T follicular helper cell (primary cell): ENCODE measurements at places on chromosomes 1 and 21.

- DNase-seq: no peak
These were observed 375.7 kb downstream of the KCNH1 start for GRCh38 chr1:210758261-210758660.

DNA sequence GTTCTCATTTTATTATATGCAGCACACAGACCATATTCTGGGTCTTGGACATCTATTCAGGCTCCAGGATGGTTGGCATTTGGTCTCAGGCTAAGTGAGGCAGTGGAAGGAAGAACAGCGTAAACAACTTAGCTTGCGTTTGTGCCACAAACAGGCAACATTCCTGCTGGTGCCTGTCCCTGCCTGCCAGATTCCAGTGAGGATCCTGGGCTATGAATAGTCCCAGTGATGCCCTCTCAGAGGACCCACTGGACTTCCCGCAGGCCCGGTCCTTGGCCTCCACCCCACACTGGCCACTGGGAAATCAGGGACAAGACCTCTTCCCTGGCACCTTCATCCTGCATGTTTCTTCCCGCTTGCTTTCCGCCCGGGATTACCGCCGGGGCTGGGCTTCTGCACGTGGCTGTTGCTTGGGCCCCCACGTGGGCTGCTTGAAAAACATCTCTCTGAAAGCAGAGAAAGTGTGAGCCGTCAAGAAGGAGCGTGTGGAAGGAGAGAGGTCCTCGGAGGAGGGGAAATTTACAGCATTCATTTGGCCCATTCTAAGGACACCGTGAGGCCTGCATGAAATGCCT, 145.1 kb upstream of the WNT4 start:
- DNase-seq: no peak

DNA sequence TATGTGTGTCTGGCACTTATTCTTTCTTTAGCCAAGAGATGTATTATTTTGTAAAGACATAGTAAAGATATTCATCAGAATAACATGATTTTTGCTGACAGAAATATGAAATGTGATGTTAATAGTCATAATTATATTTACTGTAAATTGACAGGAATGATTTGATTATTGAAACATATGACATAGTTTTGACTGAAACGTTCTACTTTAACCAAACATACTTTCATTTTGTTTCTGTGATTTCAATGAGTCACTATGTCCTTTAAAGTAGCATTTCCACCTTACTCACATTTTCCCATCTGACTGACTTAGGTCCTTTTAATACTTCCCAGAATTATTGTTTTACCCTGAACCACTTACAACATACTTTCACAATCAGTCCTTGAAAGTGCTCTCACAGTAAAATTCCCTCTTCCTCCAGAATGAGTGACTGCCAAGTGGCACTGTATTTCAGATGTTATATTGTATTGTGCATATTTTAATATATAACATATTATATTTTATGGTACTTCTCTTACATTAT, 437.9 kb downstream of the NCAM2 start:
- DNase-seq: no peak

GRCh38 chr1:11470912-11471311, 8.0 kb upstream of the DISP3 start:
- DNase-seq: no peak

GRCh38 chr21:38775733-38776132, 30.0 kb upstream of the ETS2 start:
- DNase-seq: no peak

- DNase-seq: no peak
These were observed 332.9 kb downstream of the PCP4 start for GRCh38 chr21:40200126-40200525.

GRCh38 chr1:174171073-174171472, 11.8 kb downstream of the RABGAP1L start:
- no peak for DNase-seq

DNA sequence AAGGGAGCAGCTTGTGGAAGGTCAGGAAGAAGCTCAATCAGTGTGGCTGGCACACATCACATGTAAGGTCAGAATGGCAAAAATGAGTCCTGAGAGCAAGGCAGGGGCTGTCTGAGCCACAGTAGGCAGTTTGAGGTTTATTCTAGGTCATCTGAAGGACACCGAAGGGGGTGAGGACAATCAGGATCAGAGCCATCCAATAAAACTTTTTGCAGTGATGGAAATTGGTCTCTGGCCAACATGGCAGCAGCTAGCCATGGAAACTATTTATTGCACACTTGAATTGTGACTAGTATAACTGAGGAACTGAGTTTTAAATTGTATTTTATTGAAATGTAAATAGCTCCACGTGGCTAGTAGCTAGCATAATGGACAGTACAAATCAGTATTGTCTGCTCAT, 97.0 kb upstream of the CACNA1E start:
- no peak for DNase-seq

DNA sequence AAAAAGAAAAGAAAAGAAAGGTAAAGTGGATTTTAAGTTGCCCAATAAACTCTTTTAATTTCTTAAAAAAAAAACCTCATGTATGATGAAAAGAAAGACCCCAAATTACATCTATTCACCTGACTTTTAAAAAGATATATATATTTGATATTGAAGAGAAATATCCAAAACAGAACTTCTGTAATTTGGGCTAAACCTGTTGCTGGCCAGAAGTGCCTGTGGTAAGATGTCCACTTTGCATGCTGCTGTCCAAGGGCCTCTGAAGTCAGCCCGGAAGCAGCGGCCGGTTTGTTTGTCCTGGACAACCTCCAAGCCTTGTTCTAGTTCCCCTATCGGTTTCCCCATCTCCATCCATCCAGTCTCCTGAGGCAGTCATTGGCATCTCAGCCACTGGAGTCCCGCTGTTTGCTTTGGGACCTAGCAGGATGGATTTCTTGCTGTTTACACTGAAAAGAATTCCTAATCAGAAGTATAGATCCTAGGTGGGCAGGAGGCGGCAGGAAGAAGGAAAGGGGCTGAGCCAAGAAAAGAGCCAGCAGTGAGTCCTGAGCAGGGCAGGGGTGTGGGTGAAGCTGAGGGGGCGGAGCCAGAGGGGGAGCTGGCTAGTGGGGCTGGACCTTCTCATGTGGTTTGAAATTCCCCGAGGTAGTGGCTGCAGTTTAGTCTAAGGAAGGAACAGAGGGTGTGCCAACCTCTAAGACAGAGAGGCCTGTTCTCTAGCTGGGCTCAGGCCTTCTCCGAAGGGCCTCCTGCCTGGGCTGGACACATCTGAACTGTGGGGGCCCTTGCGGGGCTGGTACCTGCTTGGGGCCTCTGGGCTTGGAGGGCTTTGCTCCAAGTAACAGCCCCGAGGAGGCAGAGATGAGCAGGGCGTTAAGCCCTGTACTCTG, 3.3 kb downstream of the NCMAP start:
- DNase-seq: no peak

DNA sequence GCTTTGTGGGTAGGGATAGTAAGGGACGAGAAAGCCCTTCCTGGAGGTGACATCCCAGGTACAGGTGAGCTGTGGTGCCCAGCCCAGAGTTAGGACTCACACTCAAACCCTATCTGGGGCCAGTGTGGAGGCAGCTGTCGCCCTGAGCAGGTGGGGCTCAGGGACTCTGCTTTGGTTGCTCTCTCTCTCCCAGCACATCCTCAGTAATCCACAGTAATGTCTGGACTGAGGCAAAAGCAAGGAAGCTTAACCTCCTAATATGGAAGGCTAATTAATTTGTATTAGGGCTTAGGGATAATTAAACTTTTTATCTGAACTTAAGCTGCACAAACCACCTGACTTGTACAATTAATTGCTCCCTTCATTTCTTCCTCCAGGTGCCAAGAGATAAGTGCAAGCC, 38.2 kb downstream of the DDX20 start:
- DNase-seq: no peak

DNA sequence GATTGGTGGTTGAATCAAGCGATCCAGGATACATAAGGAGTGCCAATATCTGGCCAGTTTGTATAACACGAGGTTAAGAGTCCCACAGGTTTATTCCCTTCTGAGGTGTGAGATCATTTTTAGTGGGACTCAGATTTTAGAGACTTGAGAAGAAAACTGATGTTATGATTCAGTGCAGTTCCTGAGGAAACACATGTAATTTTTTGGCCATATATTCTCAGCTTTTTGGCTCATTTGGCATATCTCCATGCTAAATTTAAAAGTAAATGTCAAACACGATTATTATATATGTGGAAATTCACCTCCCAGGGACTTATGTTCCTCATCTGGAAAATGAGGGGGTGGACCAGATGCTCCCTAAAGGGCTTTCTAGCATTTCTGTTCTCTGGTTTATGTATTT, 39.2 kb upstream of the SERBP1 start:
- no peak for DNase-seq

DNA sequence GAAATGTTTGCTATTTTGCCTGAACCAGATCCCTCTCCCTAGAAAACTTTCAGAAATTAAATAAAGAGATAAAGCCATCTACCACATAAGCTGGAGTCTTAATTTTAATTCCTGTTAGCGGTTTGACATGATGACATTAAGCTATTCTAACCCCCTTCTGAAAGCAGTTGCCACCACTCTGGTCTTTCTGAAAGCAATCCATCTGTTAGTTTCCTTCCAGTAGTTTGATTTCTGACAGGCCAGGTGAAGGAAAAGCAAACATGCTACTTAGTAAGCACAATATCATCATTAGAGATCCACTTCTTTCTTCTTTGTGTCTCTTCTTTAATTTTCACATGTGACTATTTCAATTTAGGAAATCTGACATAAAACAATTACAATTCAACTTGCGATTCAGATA, 39.9 kb downstream of the RGL1 start:
- DNase-seq: no peak

- DNase-seq: no peak
These were observed 481.4 kb downstream of the SETD4 start for GRCh38 chr21:35578831-35579471.

DNA sequence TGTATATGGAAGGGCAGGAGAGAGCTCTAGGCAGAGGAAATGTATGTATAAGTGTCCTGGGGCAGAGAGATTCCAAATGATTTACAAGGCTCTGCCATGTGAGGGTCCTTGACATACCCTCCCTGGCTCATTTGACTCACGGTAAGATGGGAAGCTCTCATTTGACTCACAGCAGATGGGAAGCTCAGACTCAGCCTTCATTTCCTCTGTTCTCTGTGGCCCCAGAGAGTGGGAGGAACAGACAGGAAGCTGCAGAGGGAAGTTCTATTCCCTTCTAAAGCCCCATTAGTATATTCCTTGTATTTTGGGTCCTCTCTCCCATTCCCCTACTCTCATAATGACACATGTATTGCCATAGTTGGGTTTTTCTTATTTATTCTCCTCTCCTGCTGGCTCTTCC, 44.9 kb downstream of the FOXD2 start:
- no peak for DNase-seq

- DNase-seq: no peak
These were observed 4.4 kb downstream of the POU3F1 start for GRCh38 chr1:38041936-38042834.

DNA sequence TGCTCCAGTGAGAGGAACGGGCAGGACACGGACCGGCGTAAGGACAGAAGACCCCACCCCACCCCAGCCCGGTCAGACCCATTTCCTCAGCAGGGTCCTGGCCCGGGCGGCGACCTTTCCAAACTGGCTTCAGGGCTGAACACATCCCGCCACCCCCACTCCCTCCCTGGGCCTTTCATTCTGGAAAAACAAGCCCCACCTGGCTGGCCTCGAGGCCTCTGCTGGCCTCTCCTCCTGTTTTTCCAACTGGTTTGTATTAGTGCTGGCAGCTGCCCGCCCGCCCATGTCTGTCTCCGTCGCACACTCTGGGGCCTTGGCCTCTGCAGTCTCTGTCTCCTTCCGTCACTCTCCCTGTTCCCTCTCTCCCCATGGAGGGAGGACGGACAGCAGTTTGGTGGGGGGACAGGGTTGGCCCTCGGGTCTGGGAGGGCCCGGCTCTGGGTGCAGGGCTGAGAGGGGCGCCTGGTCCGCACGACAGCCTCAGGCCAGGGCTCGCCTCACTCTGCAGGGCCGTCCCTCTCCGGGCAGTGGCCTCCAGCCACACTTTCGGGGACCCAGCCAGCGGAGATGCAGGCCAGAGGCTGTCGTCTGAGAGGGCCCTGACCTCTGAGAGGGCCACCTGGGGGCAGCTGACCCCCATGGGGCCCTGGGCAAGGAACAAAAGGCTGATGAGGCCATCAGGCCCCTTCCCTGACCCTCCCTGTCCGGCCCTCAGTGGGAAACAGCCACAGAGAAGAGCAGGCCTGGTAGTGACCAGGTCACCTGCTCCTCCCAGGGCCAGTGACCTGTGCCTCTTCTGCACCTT, 1.5 kb upstream of the MXRA8 start:
- DNase-seq: no peak

DNA sequence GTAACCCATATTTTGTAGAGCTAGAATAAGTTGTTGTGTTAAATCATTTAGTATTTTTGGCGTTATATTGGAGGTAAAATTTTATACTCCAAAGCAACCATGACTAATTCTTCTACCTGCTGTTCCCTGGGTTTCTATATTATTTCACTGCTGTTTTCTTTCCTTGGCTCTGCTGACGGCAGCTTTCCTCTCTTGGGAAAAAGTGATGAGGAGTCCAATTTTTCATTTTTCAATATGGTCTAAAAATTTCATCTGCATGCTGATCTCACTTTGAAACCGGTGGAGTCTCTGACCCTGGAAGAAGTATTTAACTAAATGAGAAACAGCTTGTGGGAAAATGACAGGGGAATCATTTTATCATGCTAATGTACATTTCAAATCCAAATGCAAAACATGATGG, 110.2 kb downstream of the IFI44 start:
- DNase-seq: no peak
